ENCODE measurements at places on chromosomes 3 and 15.

DNA sequence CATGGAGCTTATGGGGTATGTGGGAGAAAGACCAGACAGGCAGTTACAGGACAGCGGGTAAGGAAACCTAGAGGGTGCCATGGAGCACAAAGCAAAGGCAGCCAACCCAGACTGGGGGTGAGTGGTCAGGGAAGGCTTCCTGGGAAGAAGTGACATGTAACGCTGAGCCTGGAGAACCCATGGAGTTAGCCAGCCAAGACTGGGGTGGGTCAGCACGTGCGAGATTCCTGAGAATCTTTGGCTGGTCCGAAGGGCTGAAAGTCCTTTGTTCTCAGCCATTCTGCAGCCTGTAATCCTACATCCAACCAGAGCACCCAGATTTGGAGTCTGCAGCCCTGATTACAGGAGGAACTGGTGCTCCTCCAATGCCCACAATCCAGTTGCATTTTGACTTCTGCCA lies 120.1 kb upstream of the WNT5A start:
- no peak for DNase-seq

DNA sequence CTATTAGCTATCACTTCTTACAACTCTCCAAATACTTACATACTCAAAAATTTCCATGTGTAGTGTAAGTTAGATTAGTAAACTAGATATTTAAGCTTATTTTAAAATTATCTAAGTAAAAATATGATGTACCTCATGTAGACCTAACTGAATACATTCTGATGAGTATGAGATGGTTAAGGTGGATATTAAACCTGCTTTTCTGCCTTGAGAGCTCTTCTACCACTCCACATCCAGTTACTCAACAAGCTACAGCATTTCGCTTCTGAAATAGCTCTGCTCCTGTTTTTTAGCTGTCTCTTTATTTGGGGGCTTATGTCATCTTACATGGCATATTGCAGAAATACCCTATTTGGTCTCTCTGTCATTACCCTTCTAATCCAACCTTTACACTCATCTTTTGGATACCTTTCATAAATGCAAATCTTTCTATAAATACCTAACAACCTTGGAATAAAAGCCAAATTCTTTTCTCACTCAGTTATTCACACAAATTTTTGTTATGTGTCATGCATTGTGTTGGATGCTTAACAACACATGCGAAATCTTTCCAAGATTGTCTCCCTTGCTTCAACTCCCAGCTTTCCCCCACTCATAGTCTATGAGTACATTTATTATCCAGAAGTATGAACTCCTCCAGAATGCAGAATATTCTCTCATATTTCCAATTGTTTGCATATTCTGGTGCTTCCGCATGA lies 92.0 kb downstream of the ALCAM start:
- DNase-seq = no peak

GRCh38 chr3:176051766-176052165 lies 1145.5 kb downstream of the TBL1XR1 start:
- no peak for DNase-seq

- no peak for DNase-seq
These were observed 28.3 kb downstream of the MELTF start for GRCh38 chr3:197001106-197001971.

DNA sequence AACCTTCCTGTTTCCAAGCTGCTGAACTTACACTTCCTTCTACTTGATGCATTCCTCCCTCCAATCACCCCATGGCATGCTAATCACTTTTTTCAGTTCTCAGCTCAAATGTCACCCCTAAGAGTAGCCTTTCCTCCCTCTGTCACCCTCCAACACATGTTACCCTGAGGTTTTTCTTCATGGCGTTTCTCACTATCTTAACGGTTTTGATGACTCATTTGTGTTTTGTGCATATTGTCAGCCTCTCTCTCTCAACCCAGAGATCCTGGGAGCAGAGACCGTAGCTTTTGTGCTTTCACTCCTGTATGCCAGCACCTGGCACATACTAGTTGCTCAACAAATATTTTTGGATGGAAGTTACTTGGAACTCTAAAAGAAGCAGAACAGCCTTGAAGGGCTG lies 24.5 kb downstream of the LRRC3B start:
- no peak for DNase-seq

Measured in activated naive CD4-positive, alpha-beta T cell treated with anti-CD3 and anti-CD28 coated beads, Interleukin-2, amount 50 U/mL, for 16 hours (primary cell).